ENCODE measurements at places on chromosomes 6 and 20.

DNA sequence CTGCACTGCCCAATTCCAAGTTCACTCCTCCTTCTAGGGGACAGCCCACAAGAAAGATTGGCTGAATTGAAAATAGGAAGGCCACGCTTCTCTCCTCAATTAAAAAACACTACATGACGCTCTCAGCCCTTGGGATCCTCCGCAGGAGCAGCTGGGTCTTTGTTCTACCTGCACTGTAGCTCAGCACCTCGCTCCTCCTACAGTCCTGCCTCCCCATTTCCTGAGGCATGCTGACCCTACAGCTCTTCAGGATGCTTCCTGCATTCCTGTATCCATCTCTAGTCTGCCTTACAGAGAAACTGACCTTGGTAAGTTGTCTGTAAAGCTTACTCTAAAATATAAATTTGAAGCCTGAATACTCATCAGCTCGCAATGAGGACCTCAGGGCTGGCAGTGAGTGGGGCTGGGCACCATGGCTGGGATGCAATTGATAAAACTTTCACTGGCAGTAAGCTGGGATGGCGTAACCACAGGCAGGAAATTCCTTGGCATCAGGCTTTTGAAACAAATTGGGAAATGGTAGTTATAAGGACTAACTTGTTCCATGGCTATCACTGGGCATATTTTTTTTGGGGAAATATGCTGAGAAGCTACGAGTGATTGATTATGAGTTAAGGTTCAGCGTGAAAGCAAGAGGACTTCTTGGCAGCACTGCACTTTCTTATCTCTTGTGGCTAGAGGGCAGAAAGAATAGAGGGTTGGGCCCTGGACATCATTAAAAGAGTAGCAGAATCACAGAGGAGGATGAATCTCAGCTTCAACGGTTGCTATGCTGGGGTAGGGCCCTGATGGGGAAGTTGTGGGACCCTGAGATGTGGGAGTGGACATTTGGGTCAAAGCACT is 11.7 kb upstream of the SIRPB1 start:
- DNase-seq = no peak

DNA sequence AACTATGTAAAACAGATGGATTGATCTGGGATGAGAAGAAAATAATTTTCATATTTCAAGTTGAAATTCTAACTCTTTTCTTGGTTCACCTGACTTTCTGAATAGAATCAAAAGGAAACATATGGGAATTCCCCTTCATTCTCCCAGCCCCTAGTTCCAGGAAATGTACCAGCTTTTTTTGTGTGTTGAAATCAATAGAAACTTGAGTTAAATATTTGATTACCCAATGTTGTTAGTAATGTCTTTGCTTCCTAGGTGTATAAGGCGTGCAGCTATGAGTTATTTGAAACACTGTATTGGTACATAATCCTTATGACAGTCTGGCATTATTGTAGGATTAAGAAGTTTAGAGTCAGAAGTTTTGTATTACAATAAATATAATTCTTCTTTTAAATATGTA is 21.5 kb downstream of the VNN2 start:
- DNase-seq = no peak

DNA sequence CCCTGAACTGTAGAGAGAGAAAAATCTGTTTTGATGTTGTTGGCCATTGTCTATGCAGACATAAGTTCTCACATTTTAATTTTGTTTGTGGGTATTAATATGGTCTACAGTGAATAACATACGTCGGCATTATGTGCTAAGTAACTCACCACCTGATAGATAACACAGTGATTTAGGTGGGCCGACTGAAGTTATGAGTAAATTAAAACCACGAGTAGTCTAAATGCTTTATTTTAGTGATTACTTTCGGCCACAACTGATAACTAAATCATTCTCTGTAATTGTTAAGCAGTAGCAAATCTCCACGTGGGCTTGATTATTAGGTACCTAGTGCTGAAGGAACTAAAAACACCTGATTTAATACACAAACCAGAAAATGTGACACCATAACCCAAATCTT is 1.1 kb downstream of the DOP1A start:
- no peak for DNase-seq

DNA sequence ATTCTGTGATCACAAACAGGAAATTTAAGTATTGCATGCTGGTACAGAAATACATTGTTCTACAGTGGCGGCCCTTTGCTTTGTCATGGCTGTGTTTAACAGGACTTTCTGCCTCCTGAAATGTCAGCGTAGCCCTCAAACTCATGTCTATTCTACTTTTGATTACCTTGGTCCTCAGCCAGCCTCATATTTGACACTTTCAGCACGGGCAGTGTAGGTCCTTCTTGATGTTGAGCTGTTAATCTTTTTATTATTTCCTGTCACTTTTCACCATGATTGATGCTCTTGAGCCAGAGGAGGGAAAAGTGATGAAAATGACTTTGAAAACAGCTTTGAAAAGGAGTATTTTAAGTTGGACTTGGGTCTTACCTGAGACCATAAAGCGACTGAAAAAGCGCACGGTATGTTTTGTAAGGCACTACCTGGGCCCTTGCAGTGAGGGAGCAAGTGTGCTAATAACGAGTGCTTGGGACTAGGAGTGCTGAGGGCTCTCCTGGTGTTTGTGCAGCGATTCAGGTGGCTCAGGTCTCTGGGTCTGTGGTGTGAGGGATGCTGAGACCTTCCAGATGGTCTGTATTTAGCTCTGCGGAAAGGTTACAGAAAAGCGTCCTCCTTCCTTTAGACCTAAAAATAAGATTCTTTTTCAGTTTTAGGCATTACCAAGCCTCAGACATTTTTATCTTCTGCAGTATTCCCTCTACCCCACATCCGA is 45.2 kb upstream of the RREB1 start:
- no peak for DNase-seq

DNA sequence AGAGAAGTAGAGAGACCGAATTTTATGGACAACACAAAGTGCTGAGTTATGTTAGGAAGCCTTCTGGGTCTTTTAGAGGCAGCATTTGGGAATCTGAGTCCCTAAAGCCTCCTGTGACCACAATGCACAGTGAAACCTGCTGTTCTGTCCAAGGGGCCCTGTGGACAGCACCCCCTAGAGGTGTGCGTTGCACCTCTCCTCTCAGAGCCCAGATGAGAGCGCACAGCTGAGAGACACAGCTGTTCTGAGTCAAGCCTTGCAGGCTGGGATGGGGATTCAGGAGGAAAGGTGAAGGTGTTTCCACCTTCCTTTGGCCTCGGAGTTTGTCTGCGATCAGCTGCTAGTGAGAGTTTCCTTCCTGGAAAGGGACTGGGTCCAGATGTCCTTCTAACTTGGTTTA is 13.0 kb downstream of the PCK1 start:
- DNase-seq = no peak

- DNase-seq = peak; percentile 93
Measured at GRCh38 chr6:19995575-19996257, 158.5 kb downstream of the ID4 start.
